Activated CD4-positive, alpha-beta T cell treated with anti-CD3 and anti-CD28 coated beads, Interleukin-2, amount 10 ng/mL, durations not matched to agents 24 days and 14 days (primary cell): ENCODE measurements at places on chromosomes 3 and 15. TPM values are rescaled to one million over a fixed set of nuclear protein-coding genes. Genes with fewer than 3 reads are reported as not detected.

DNA sequence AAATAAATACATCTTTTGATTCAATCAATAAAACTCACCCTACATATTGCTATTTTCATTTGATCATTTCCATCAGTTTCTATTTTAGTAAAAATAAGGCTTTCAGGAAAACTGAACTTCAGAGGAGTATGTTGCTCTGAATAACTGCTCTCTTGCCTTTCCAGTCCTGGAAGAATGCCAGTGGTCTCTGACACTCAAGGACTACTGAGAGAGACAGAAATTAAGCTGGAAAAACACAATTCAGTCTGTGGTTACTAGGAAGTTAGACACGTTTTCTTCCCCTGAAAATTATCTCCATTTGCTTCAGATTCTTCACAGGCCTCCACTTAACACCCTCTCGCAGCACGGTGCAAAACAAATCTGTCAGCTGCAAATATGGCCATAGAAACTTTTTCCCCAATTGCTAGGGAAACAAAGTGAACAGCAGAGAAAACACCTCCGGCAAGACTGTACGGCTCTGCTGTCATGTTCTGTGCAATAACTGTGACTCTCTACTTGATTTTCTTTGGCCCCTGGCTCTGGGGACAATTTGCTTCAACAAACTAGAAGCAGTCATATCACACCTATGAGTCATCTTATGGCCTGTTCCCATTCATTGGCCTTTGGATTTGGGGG, 353.0 kb downstream of the MAGI1 start:
- no peaks in the 10 kb centered on the region for H3K4me1 ChIP-seq
- H3K4me3 ChIP-seq = no peak overlapping the region
- DNase-seq = no peak
- no peaks in the 10 kb centered on the region for H3K36me3 ChIP-seq

DNA sequence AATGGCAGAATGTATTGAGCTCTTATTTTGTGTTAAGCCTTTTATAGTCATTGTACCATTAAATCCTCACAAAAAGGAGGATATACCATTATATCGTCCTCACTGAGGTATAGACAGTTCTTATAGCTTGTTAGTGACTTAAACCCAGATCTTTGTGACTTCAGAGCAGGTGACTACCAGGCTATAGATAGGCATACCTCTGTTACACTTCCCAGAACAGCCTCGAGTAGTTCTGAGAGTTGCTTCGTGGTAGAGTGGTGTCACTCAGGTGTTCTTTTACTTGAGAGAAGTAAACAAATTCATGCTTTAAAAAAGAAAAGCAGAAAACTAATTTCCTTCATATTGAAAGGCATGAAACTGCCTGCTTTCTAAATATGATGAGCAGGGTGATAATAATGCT, 59.9 kb downstream of the SEC22A start:
- H3K36me3 ChIP-seq = peaks cover 18% of the 10 kb centered on the region
- H3K27ac ChIP-seq = no peak overlapping the region
- H3K4me1 ChIP-seq = peaks cover 7% of the 10 kb centered on the region
- no peak overlapping the region for H3K4me3 ChIP-seq

The SPTSSB gene
- not detected in 2 replicates for total RNA-seq

GRCh38 chr3:152176241-152176640, 92.5 kb upstream of the MBNL1 start:
- peaks cover 12% of the 10 kb centered on the region for H3K27me3 ChIP-seq
- no peak overlapping the region for H3K27ac ChIP-seq
- peaks cover 10% of the 10 kb centered on the region for H3K4me1 ChIP-seq
- H3K36me3 ChIP-seq = peaks cover 2% of the 10 kb centered on the region
- no peak overlapping the region for H3K4me3 ChIP-seq

DNA sequence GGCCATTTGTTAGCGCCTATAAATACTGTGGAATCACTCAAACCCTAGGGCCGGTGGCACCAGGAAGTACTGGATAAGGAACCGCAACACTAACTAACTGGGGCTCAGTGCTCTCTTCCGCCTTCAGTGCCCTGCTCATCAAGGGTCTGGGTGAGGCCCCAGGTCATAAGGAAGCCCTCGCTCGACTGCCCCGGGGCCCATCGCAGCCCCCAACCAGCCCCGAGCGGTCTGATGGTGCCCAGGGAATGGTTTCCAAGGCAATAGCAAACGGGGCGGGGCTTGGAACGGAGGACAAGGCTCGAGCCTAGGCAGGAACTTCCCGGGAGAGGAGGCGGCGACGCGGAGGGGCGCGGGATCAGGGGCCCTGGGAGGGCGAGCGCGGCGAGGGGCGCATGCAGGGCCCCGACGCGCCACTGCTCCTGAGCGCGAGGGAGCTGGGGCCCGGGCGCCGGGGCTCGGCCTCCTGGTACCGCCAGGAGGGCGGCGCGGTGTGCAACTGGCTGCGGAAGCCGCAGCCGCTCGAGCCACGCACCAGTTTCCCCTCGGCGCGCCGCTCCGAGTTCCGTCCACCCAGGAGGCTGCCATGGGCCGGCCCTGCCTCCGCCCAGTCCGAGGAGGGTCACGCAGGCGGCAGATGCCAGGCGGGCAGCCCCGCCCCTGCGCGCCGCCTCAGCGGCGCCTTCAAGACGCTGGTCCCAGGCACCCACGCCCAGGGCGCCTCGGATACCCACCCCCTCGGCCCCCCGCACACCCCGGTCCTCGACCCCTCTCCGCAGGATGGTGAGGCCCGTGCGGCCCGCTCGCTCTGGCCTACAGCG, at the start of gene TTLL3:
Gene TTLL3 (plus strand): TSS at position 648 of the 818 bp plus-strand sequence. CDS start 400 bp downstream, outside the sequence.
- peak; percentile 84 for DNase-seq
- H3K27ac ChIP-seq = peak within 1 kb of the TSS; percentile 92
- peaks cover 55% of the 10 kb centered on the region for H3K36me3 ChIP-seq
- H3K4me1 ChIP-seq = peaks cover 37% of the 10 kb centered on the region
- H3K27me3 ChIP-seq = no peaks in the 10 kb centered on the region

The EEF1AKMT4 gene
- 14.3 and 15.9 TPM in 2 replicates for total RNA-seq

- H3K4me1 ChIP-seq = no peaks in the 10 kb centered on the region
- H3K27ac ChIP-seq = no peak overlapping the region
- DNase-seq = no peak
Measured at GRCh38 chr3:55624238-55624637, 137.1 kb upstream of the WNT5A start.

GRCh38 chr3:24270204-24270691, 224.4 kb downstream of the THRB start:
- no peak for DNase-seq
- no peaks in the 10 kb centered on the region for H3K36me3 ChIP-seq
- H3K4me3 ChIP-seq = no peak overlapping the region

GRCh38 chr3:72548981-72549380, 299.3 kb downstream of the SHQ1 start:
- DNase-seq = no peak
- H3K36me3 ChIP-seq = no peaks in the 10 kb centered on the region
- H3K27ac ChIP-seq = peak overlapping the region; percentile 94
- peak overlapping the region; percentile 83 for H3K4me3 ChIP-seq
- H3K4me1 ChIP-seq = peaks cover 18% of the 10 kb centered on the region

DNA sequence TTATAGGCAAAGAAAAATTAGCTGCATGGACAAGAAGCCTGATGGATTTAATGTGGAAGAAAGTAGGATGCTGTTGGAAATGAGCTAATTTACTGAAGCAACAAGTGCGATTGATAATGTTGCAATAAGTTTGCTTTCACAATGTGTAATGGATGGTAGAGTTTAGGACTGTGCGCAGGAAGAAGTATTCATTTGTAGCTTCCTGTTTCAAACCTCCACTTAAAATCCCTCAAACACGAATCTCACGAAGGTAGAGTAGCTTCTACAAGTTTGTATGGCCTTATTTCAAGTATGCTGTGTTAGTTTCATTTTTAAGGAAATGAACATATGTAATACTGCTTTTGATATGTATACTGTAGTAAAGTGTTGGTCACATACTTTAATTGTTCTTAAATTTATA, 42.3 kb downstream of the KCNH8 start:
- H3K4me3 ChIP-seq = no peak overlapping the region
- no peak for DNase-seq
- no peak overlapping the region for H3K27ac ChIP-seq
- H3K27me3 ChIP-seq = no peaks in the 10 kb centered on the region
- H3K36me3 ChIP-seq = no peaks in the 10 kb centered on the region
- no peaks in the 10 kb centered on the region for H3K4me1 ChIP-seq

DNA sequence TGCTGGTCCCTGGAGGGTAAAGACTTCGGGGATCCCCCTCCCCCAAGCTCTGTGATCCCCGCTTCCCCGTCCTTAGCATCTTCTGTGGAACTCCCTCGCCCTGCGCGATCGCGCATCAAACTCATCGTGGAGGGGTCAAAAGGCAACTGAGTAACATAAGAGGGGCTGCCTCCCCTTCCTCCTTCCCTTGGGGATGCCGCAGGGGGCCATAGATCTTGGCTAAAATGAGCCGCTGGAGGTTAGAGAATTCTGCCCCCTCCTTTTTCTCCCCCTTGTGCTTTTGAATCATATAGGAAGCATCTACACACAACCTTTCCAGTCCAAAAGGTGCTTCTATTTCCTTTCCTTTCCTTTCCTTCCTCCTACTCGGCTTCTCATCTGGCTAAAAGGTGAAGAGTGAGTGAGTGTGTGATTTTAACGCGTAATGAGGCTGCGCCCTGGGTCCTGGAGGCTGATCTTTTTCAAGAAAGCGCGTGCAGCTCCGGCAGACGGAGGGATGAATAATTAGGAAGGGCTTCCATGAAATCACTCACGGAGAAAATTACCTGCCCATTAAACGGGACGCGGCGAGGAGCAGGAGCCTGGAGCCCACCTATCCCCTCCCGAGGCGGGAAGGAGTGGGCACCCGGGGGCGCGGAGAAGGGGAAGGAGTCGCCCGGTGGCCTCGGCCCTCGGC, 831 bp upstream of the ROBO2 start:
- peaks cover 31% of the 10 kb centered on the region for H3K27me3 ChIP-seq
- H3K4me1 ChIP-seq = no peaks in the 10 kb centered on the region
- no peaks in the 10 kb centered on the region for H3K36me3 ChIP-seq
- H3K27ac ChIP-seq = no peak overlapping the region
- H3K4me3 ChIP-seq = no peak overlapping the region
- no peak for DNase-seq

DNA sequence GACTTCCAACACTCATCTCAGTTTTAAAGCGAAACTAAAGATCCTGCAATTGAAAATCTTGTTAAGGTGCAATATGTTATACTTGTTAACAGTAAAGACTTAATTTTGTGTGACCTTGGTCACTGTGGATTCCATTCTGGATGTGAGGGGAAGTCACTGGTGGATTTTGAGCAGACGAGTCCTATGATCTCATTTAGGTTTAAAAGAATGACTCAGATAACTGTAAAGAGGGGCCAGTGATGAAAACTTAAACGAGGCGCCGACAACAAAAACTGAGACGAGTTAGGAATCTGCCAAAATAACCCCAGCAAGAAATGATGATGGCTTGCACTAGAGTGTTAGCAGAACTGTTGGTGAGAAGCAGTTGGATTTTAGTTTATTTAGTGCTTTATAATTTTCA, 56.5 kb downstream of the LRRC28 start:
- no peak overlapping the region for H3K4me3 ChIP-seq
- no peak overlapping the region for H3K27ac ChIP-seq
- no peaks in the 10 kb centered on the region for H3K27me3 ChIP-seq
- DNase-seq = no peak
- H3K4me1 ChIP-seq = peaks cover 2% of the 10 kb centered on the region

DNA sequence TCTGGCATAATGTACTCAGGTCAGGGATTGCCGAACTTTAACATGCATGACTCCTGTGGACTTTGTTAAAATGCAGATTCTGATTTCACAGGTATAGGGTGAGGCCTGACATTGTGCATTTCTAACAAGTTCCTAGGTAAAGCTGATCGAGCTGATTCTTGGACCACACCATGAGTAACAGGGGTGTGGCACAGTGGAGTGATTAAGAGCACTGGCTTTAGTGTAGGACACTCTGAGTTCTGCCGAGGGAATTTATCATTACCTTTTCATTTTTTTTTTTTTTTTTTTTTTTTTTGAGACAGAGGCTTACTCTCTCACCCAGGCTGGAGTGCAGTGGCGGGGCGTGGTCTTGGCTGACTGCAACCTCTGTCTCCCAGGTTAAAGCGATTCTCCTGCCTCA, 169.3 kb downstream of the ADAMTS9 start:
- DNase-seq = no peak
- H3K4me1 ChIP-seq = no peaks in the 10 kb centered on the region
- no peak overlapping the region for H3K4me3 ChIP-seq

- H3K36me3 ChIP-seq = peaks cover 74% of the 10 kb centered on the region
- no peak overlapping the region for H3K27ac ChIP-seq
- H3K4me1 ChIP-seq = peaks cover 48% of the 10 kb centered on the region
- H3K4me3 ChIP-seq = no peak overlapping the region
Measured at GRCh38 chr3:121651684-121652083, 9.0 kb downstream of the HCLS1 start.

- H3K4me1 ChIP-seq = peaks cover 27% of the 10 kb centered on the region
- DNase-seq = no peak
- no peak overlapping the region for H3K27ac ChIP-seq
Measured at GRCh38 chr15:34323217-34323616, 14.4 kb downstream of the SLC12A6 start.

The NR2E3 gene
- not detected in 2 replicates for total RNA-seq

The ZBBX gene
- total RNA-seq = not detected in 2 replicates

The SGO1 gene
- total RNA-seq = 20.0 and 23.6 TPM in 2 replicates

The PEX5L gene
- total RNA-seq = 0.12 and 0.17 TPM in 2 replicates

- H3K4me1 ChIP-seq = peaks cover 3% of the 10 kb centered on the region
- no peaks in the 10 kb centered on the region for H3K36me3 ChIP-seq
- no peak overlapping the region for H3K27ac ChIP-seq
- no peak overlapping the region for H3K4me3 ChIP-seq
- DNase-seq = no peak
- H3K27me3 ChIP-seq = peaks cover 2% of the 10 kb centered on the region
Measured at GRCh38 chr15:95486224-95486623, 844.3 kb upstream of the NR2F2 start.

DNA sequence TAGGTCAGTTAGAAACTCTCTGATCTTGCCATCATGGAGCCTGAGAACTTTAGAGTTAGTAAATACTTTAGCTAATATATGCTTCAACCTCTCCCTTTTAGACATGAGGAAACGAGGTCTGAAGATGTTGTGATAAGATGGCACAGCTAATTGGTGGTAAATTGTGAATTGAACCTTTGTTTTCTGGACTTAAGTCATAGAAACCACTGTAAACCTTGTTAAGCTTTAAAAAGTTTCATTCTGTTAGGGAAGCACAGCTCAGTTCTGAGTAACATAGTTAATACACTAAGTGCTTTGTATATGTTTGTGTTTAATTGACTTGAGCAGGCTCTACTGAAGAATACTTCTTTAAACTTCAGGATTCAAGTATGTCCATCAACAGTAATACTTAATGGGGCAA, 108.6 kb downstream of the AKAP13 start:
- H3K36me3 ChIP-seq = peaks cover 13% of the 10 kb centered on the region
- DNase-seq = no peak
- H3K27ac ChIP-seq = no peak overlapping the region
- no peaks in the 10 kb centered on the region for H3K27me3 ChIP-seq

DNA sequence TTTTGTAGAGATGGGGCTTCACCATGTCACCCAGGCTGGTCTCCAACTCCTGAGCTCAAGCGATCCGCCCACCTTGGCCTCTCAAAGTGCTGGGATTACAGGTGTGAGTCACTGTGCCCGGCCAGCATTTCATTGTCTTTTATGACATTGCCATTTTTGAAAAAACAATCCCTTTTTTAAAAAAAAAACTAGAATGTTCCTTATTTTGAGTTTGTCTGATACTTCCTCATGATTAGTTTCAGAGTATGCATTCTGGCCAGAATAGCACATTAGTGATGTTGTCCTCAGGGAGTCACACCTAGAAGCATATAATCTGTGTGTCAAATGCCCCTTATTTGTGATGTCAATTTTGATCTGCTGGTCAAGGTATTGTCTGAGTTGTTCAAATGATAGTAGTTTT, 21.2 kb upstream of the NMD3 start:
- no peaks in the 10 kb centered on the region for H3K36me3 ChIP-seq
- no peak overlapping the region for H3K4me3 ChIP-seq
- peaks cover 8% of the 10 kb centered on the region for H3K27me3 ChIP-seq
- H3K4me1 ChIP-seq = no peaks in the 10 kb centered on the region
- DNase-seq = no peak

- no peaks in the 10 kb centered on the region for H3K36me3 ChIP-seq
- no peak overlapping the region for H3K27ac ChIP-seq
- no peak for DNase-seq
- no peak overlapping the region for H3K4me3 ChIP-seq
Measured at GRCh38 chr15:66094331-66094730, 159.2 kb downstream of the MEGF11 start.
